Trophoblast cell (in vitro differentiated cells and primary cell): ENCODE measurements at places on chromosomes 5 and 9.

DNA sequence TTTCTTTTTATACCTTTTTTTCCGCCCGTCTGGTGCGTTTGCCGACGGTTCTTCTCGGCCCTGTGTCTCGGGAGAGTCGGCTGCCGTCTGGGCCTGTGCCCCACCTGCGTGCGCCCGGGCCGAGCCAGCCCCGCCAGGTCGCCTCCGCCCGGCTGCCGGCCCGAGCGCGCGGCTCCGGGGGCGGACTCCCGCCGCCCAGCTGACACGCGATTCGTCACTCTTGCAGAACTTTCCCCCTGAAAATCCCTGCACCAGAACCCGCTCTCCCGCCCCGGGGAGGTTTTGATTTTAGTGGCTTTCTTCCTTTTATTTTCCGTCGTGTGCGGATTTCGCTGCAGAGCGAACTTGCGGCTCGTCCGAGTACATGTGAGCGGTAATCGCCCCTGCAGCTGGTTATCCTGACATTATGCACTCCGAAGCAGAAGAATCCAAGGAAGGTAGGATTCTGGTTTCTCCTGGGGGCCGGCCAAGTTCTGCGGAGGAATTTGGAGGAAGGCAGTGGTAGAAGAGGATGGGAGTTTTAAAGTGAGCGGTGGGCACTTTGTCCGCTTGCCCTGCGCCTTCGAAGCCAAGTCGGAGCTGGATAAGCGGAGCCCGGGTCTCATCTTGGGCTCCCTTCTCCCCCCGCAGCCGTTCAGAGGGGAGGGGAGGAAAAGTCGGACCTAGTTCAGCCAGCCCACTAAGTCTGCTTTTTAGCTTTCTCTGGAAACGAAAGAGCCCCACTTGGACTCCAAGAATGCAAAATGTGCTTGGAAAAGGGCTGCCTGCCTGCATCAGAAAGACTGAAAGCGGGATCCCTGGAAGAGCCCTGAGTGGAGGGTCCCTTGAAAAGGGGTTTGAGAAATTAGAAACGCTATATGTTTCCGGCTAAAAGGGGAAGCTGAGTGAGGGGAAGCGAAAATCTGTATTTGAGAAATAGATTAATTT is at the start of gene TNFAIP8:
Gene TNFAIP8 (plus strand): TSS at position 335 of the 927 bp plus-strand sequence. CDS start 72 bp downstream, at position 407.
- DNase-seq, result peak; percentile 60

DNA sequence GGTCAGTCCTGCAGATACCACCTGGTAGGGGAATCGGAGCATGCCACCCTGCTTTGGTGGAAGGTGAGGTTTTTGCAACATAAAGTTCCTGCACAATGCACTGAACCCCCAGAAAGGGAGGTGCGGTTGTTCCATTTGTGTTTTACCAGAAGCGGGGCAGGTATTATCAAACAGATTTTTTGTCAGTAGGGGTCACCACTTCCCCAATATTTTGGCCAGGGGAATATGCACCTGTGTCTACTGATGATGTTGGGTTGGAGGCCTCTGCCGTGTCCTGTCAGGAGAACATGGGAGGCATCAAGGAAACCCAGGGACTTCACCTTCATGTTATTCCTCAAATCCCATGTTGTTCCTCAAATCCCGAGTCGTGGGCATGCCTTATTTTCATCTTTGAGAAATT is 438.7 kb downstream of the NTRK2 start:
- DNase-seq, result no peak

DNA sequence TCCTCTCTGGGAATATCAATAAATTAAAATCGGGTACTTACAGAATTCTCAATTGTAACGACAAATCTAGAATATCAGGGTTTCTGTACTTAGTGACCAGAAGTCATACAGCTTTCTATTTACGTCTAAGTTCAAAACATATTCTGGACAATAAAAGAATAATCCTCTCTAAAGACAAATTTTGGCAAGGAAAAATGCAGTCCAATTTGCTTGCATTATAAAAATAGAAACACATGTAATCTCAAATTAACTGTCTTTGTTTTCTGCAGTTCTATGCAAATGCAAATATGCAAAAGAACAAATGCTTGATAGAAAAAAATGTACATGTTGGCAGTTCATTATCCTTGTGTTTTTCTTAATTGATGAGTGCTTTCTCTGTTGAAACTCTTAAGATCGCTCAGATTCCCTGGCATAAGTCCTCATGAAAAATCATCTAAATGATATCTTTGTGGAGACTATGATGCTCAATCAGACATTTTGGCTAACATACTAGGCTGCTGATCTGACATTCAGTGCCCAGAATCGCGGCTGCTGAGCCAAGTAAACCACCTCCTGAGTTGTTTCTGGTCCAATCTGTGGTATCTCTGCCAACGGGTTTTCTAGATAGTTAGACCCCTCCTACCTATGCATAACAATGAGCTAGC is 990.1 kb upstream of the C9orf72 start:
- DNase-seq, result no peak

DNA sequence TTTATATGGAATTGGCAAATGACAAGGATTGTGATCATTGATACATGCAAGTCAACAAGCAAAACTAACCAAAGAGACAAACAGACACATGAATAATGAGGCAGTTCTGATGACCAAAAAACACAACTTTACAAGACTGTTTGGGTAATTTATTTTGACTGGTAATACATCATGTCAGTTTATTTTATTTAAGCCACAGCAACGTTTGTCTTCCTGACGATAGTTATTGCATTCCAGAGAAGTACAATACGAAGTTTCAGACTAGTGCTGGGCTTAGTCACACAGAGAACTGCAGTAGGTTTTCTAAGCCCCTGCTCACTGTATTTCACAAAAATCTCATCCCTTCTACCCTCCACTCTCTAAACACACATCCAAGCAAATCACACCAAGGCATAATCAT is 514.2 kb downstream of the RAB3C start:
- DNase-seq, result no peak

DNA sequence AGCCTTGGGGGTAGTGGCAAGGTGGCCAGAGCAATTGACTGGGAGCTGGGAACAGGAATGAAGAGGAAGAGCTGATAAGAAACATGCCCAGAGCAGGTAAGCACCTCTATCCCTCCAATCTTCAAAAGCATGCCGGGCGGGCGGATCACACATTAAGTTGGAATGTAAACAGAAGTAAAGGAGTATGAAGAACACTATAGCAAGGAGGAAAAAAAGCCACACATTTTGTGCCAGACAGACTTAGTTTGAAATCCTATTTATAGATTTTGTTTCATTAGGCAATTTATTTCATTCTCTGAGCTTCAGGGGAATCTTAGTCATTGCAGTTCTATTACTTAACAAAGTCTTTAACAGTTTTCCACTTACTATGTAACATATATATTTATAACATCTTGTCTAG is 173.9 kb upstream of the TNC start:
- peak; percentile 75 for DNase-seq

- no peak for DNase-seq
Measured at GRCh38 chr9:124517600-124517999, 10.4 kb upstream of the NR5A1 start.

GRCh38 chr5:81855591-81855990 is 104.7 kb upstream of the SSBP2 start:
- no peak for DNase-seq

DNA sequence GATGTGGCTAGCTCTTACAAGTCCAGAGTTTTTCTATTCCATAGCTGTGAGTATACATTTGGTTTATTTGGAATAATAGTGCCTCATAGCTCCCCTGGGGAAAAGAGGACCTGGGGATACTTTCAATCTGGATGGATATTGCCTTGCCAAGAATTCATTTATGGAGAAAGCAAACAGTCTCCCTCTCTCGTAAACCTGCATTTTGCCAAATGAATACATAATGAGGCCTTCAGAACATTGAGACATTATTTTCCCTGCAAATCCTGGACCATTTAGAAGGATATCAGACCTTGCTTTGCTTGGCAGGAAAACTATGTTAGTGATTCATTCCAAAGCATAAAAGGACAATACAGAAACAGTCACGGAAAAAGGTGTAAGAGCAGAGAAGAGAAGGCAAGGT is 569.6 kb upstream of the BRINP1 start:
- DNase-seq, result no peak

DNA sequence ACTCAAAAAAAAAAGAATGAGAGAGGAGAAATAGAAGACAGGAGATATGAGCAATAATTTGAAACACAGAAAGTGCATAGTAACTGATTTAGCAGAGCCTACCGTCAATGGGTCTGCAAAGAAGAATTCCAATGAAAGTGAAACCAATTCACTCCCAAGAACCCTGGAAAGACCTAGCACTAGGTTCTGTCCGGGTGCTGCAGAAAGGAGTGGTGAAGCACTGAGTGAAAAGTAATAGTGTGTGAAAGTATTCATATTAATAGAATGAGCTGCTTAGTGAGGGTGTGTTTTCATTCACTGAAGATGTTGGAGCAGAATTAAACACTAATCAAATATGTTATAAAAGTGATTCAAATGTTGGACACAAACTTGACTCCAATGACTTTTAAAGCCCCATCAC is 51.3 kb upstream of the SLC30A5 start:
- no peak for DNase-seq

GRCh38 chr5:129042306-129042705 is 52.2 kb upstream of the ISOC1 start:
- DNase-seq, result no peak

DNA sequence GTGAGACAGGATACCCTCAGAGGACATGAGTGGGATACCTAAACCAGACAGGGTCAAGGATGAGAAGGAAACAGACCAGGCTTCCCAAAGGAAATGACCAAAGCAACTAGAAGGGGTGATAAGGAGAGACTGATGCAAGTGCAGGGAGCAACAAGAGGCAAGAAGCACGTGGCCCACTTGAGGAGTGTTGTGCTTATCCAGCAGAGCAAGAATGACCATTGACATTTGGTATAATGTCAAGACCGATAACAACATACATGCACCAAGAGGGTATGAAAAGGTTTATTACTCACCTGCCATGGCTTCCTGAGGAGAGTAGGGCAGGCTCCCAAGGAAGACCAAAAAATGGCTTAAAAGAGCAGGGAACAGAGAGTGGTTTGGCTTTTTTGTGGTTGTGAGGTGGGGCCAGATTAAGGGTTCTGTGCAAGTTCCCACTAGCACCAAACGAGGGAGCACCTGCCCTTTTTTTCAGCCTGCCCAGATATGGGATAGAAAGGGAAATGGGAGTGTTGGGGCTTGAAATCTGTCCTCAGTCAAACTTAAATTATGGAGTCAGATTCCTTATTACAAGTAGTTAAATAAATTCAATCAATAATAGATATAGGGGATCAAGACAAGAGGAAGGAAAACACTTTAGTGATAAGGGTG is 513.6 kb downstream of the RASEF start:
- no peak for DNase-seq

DNA sequence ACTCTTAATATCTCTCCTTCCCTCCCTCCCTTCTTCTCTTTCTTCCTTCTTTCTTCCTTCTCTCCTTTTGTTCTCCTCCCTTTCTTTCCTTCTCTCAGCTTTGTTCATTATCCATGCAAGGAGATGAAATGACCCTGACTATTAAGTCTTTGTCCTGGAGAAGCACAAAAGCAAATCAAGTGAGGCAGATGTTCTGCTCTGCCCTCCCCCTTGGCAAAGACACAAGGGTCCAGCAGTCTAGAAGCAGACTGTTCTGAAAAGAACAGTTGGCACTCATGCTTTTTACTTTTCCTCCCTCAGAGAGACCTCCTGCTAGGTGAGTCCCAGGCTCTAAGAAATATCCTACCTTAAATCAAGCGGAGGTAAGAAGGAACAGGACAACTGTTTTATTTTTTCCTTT is 1067.6 kb upstream of the DMAC1 start:
- no peak for DNase-seq

- DNase-seq, result no peak
Measured at GRCh38 chr5:5042806-5043205, 97.3 kb upstream of the ADAMTS16 start.

GRCh38 chr5:128111818-128112448 is 28.4 kb downstream of the SLC12A2 start:
- no peak for DNase-seq

- DNase-seq, result no peak
Measured at GRCh38 chr5:115626445-115626823, 598 bp upstream of the TMED7 start.

GRCh38 chr9:88658311-88658822 is 123.4 kb downstream of the NXNL2 start:
- no peak for DNase-seq

GRCh38 chr5:179974946-179975712 is 67.4 kb upstream of the TBC1D9B start:
- DNase-seq, result no peak

DNA sequence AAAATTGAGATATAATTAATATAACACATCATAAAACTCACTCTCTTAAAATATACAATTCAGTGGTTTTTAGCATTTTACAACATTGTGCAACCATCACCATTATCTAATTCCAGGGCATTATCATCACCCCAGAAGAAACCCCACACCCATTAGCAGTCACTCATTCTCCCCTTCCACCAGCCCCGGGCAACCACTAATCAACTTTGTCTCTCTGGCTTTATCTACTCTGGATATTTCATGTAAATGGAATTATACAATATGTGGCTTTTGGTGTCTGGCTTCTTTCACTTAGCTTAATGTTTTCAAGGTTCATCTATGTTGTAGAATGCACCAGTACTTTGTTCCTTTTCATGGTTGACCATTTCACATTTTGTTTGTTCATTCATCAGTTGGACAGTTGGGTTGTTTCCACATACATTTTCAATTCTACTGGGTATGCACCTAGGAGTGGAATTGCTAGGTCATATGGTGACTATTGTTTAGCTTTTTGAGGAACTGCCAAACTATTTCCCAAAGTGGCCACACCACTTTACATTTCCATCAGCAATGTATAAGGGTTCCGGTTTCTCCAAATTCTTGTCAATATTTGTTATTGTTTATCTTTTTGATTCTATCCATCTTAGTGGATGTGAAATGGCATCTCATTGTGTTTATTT is 62.4 kb downstream of the MARCHF3 start:
- no peak for DNase-seq

GRCh38 chr5:178516504-178517235 is 73.5 kb downstream of the COL23A1 start:
- no peak for DNase-seq

DNA sequence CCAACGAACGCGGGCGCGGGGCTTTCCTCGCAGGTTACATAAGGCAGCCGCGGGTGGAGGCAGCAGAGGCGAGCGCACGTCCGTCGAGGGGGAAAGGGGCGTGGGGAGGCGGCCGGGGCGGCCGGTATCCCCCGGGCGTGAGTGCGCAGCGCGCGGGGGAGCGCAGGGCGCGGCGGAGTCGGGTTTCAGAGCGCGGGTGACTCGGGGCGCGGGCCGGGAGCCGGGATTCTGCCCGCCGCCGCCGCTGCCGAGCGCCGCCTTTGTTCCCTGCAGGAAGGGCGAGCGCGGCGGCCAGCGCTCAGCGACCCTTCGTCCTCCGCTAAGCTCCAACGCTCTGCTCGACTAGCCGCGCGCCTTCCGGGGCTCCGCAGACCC is at the start of gene COL15A1:
Gene COL15A1 (plus strand): TSS at position 226 of the 375 bp plus-strand sequence. CDS start 155 bp downstream, outside the sequence.
- DNase-seq, result no peak

- no peak for DNase-seq
Measured at GRCh38 chr9:7324152-7324598, 475.4 kb downstream of the DMAC1 start.

GRCh38 chr9:114791736-114792135 is 14.1 kb downstream of the TNFSF15 start:
- no peak for DNase-seq

- no peak for DNase-seq
Measured at GRCh38 chr9:7297521-7297920, 502.1 kb downstream of the DMAC1 start.

- DNase-seq, result no peak
Measured at GRCh38 chr9:84841931-84842330, 172.4 kb downstream of the NTRK2 start.
